HFFc6 (cell line): ENCODE measurements at places on chromosomes 16 and 17.

GRCh38 chr16:86212706-86213436 lies 297.5 kb upstream of the FOXF1 start:
- H3K36me3 ChIP-seq = no peaks in the 10 kb centered on the region
- peaks cover 15% of the 10 kb centered on the region for H3K4me1 ChIP-seq
- H3K4me3 ChIP-seq = no peak overlapping the region
- peaks cover 27% of the 10 kb centered on the region for H3K27me3 ChIP-seq

GRCh38 chr17:2814481-2815341 lies 18.5 kb downstream of the RAP1GAP2 start:
- no peak overlapping the region for H3K4me3 ChIP-seq
- DNase-seq = no peak
- no peak overlapping the region for H3K27ac ChIP-seq
- no peaks in the 10 kb centered on the region for H3K36me3 ChIP-seq

DNA sequence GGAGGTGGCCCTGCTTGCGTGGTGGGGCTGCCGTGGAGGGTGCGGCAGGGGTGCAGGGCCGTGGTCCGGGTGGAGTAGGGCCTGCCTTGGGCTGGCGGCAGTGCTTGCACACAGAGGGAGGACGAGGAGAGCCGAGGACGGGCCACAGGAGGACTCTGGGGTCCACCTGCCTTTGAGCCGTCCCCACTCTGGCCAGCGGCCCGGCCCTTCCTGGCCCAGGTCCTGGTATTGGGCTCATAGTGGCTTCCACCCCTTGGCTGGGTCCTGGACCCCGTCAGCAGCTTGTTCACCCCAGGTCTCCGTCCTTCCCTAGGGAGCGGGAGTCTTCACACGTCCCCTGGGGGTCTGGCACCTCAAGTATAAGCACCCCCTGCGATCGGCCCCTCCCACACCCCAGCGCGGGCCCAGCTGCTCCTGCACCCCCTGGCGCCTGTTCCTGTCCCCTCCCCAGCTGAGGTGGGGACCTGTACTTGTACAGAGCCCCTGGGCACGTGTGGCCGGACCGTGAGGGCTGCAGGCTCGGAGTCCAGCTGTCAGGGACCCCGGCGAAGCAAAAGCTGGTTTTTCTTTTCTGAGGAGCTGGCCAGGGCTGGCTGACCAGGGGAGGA lies 40.1 kb downstream of the SOX8 start:
- H3K27me3 ChIP-seq = peaks cover 11% of the 10 kb centered on the region
- no peaks in the 10 kb centered on the region for H3K36me3 ChIP-seq
- no peak overlapping the region for H3K27ac ChIP-seq
- no peak overlapping the region for H3K4me3 ChIP-seq
- peaks cover 15% of the 10 kb centered on the region for H3K4me1 ChIP-seq

- H3K4me1 ChIP-seq = no peaks in the 10 kb centered on the region
- H3K27me3 ChIP-seq = peaks cover 17% of the 10 kb centered on the region
- 0 out of 2 replicates have a peak, but pooled peaks cover 5% of the 10 kb centered on the region for H3K36me3 ChIP-seq
- DNase-seq = no peak
- H3K27ac ChIP-seq = no peak overlapping the region
Measured at GRCh38 chr16:52545222-52545897, 1.6 kb downstream of the TOX3 start.

GRCh38 chr16:59305850-59306249 lies 571.7 kb upstream of the GOT2 start:
- H3K36me3 ChIP-seq = no peaks in the 10 kb centered on the region
- peaks cover 5% of the 10 kb centered on the region; the same call in 1 of the 2 replicates for H3K4me1 ChIP-seq
- no peak overlapping the region for H3K27ac ChIP-seq

GRCh38 chr17:74433421-74434121 lies 1.7 kb downstream of the GPRC5C start:
- H3K27ac ChIP-seq = no peak overlapping the region
- no peak for DNase-seq
- H3K27me3 ChIP-seq = peaks cover 6% of the 10 kb centered on the region

- peak overlapping the region; percentile 81 for H3K4me3 ChIP-seq
- no peaks in the 10 kb centered on the region for H3K36me3 ChIP-seq
- no peak for DNase-seq
- peak overlapping the region; percentile 85 for H3K27ac ChIP-seq
- H3K27me3 ChIP-seq = no peaks in the 10 kb centered on the region; the same call in 1 of the 2 replicates
Measured at GRCh38 chr17:79992649-79993389, 42.9 kb downstream of the TBC1D16 start.

GRCh38 chr16:2971985-2972784 lies 3.0 kb downstream of the PAQR4 start:
- H3K4me3 ChIP-seq = no peak overlapping the region
- DNase-seq = no peak
- H3K36me3 ChIP-seq = no peaks in the 10 kb centered on the region

GRCh38 chr17:76265624-76266243 lies 586 bp downstream of the UBALD2 start:
- H3K27me3 ChIP-seq = no peaks in the 10 kb centered on the region; the same call in 1 of the 2 replicates
- H3K36me3 ChIP-seq = 0 out of 2 replicates have a peak, but pooled peaks cover 4% of the 10 kb centered on the region
- DNase-seq = peak; percentile 31
- H3K27ac ChIP-seq = peak overlapping the region; percentile 88

DNA sequence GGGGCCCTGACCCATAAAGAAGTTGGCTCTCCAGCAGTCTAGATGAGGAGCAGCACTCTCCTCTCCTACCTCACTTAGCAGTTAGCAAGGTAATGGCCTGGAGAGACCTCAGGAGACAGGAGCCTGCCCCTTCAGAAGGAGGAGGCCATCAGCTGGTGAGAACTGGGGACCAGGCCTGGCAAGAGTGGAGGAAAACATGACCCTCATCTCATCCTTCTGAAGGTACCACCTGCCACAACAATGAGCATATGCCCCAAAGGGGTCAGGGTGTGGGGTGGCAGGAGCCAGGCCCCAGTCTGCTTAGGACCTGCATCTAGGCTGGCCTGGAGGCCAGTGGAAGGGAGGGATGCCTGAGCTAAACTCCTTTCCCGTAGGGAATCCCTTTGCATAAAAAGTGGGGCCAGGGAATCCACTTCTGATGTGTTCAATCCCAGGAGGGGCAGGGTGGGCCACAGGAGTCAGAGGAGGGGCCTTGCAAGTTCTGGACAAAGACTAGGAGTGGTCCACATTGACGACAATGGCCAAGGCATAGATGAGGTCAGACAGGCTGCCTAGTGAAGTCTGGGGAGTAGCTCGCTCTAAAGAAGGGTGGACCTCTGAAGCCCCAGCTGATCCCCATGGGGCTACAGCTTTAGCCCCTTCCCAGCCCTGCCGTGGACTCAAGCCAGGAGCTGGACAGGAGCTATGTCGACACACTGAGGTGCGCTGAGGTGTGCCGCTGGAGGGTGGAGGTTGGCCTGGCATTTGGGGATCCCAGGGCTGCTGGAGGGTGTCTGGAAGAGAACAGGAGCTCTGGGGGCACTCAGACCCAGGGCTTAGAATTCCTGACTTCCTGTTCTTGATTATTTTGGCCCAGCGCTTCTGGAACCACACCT lies 986 bp downstream of the SEBOX start:
- H3K4me1 ChIP-seq = no peaks in the 10 kb centered on the region
- peaks cover 12% of the 10 kb centered on the region; the same call in 1 of the 2 replicates for H3K36me3 ChIP-seq

GRCh38 chr16:73176577-73177013 lies 128.7 kb upstream of the ZFHX3 start:
- peak; percentile 92 for DNase-seq
- H3K4me1 ChIP-seq = peaks cover 48% of the 10 kb centered on the region
- H3K36me3 ChIP-seq = no peaks in the 10 kb centered on the region
- H3K27ac ChIP-seq = peak overlapping the region; percentile 45; the same call in 1 of the 2 replicates

GRCh38 chr16:87684711-87685404 lies 80.9 kb downstream of the KLHDC4 start:
- H3K4me3 ChIP-seq = no peak overlapping the region
- DNase-seq = no peak
- H3K36me3 ChIP-seq = no peaks in the 10 kb centered on the region
- peaks cover 16% of the 10 kb centered on the region for H3K27me3 ChIP-seq

DNA sequence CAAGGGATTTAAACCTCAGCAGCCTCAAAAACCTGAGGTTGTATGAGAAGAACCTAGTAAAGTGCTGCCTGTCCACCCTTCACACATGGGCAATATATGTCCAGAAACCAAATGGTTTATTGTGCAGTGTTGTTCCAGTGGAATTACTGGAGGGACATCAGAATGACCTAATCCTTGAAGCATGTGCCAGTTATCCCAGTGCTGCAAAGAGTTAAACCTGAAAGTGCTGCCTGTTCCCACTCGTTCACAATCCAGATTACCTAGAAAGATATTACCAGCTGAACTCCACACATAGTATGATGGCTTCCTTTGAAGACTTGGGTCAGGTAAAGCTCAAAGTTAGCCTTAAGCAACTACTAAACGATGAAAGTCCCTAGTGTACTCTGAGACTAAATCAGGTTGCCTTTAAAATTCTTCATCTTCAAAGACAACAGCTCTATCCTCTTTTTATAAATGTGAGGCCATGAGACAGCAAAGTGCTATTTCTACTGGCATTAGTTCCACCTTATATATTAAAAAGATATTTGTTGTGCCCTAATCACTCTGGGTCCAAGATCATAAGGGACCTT lies 133.1 kb downstream of the SNX11 start:
- no peak overlapping the region for H3K4me3 ChIP-seq
- peaks cover 67% of the 10 kb centered on the region for H3K4me1 ChIP-seq
- no peaks in the 10 kb centered on the region for H3K27me3 ChIP-seq
- no peaks in the 10 kb centered on the region for H3K36me3 ChIP-seq

DNA sequence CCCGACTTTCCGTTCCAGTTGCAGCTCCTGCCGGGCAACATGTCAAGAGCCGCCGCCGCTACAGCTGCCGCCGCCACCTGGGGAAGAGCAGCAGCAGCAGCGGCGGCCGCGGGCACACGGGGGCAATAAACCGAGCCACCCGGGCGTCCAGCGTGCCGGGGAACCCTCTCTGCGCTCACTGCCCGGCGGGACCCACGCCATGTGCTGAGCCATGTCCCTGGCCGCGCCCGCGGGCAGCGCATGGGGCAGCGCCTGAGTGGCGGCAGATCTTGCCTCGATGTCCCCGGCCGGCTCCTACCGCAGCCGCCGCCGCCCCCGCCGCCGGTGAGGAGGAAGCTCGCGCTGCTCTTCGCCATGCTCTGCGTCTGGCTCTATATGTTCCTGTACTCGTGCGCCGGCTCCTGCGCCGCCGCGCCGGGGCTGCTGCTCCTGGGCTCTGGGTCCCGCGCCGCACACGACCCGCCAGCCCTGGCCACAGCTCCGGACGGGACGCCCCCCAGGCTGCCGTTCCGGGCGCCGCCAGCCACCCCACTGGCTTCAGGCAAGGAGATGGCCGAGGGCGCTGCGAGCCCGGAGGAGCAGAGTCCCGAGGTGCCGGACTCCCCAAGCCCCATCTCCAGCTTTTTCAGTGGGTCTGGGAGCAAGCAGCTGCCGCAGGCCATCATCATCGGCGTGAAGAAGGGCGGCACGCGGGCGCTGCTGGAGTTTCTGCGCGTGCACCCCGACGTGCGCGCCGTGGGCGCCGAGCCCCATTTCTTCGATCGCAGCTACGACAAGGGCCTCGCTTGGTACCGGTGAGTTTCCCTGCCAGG lies 604 bp downstream of the HS3ST3B1 start:
- peaks cover 20% of the 10 kb centered on the region for H3K36me3 ChIP-seq
- H3K27me3 ChIP-seq = peaks cover 4% of the 10 kb centered on the region; the same call in 1 of the 2 replicates
- peak overlapping the region; percentile 86 for H3K27ac ChIP-seq
- no peak for DNase-seq
- peak overlapping the region; percentile 95 for H3K4me3 ChIP-seq

- H3K27ac ChIP-seq = no peak overlapping the region
- no peaks in the 10 kb centered on the region for H3K27me3 ChIP-seq
- H3K4me1 ChIP-seq = no peaks in the 10 kb centered on the region
Measured at GRCh38 chr16:8096211-8096610, 494.1 kb downstream of the TMEM114 start.

DNA sequence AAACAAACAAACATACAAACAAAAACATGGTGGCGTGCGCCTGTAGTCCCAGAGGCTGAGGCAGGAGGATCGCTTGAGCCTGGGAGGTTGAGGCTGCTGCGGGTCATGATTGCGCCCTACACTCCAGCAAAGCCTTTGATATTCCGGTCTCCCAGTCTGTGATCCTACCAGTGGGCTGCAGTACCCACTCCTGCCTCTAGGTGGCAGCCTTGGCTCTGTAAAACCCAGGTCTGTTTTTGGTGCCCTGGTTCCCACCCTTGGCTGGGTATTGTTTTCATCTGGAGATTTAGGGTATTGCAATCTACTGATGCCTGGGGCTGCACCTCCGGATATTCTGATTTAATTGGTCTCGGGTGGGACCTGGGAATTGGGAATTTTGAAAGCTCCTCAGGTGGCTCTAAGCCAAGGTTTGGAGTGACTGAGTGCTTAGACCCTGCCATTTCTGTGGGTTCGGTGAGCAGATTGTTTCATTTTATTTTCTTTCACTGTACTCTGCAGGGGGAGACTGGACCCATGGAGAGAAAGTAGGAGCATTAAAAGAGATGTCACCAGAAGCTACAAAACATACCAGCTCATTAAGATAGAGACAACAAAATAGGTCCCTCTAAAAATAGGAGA lies 40.5 kb downstream of the MYH3 start:
- no peak overlapping the region for H3K27ac ChIP-seq
- DNase-seq = peak; percentile 74
- peaks cover 33% of the 10 kb centered on the region for H3K4me1 ChIP-seq
- H3K4me3 ChIP-seq = peak overlapping the region; percentile 59; the same call in 1 of the 2 replicates
- peaks cover 2% of the 10 kb centered on the region; the same call in 1 of the 2 replicates for H3K27me3 ChIP-seq

- H3K4me1 ChIP-seq = no peaks in the 10 kb centered on the region
- no peak overlapping the region for H3K27ac ChIP-seq
- no peaks in the 10 kb centered on the region; the same call in 1 of the 2 replicates for H3K27me3 ChIP-seq
Measured at GRCh38 chr17:11916091-11916490, 81.2 kb downstream of the ZNF18 start.

GRCh38 chr17:79704691-79705090 lies 26.1 kb upstream of the ENPP7 start:
- H3K27me3 ChIP-seq = peaks cover 5% of the 10 kb centered on the region
- H3K4me3 ChIP-seq = no peak overlapping the region
- no peaks in the 10 kb centered on the region for H3K4me1 ChIP-seq
- no peak for DNase-seq
